Smooth muscle cell of the pulmonary artery (primary cell): ENCODE measurements at places on chromosomes 2 and 18. TPM values are rescaled to one million over a fixed set of nuclear protein-coding genes. Genes with fewer than 3 reads are reported as not detected.

Gene COL3A1
- 3,551 and 6,679 TPM in 2 replicates for total RNA-seq

Gene REG3A
- not detected in 2 replicates for total RNA-seq

Gene FEV
- not detected in 2 replicates for total RNA-seq

Gene UBE2E3
- total RNA-seq: 62.7 and 64.2 TPM in 2 replicates

Gene TWIST2
- 20.7 and 29.0 TPM in 2 replicates for total RNA-seq

Gene SUCLG1
- 38.3 and 42.5 TPM in 2 replicates for total RNA-seq

Gene ANKRD53
- total RNA-seq: 0.20 and 0.30 TPM in 2 replicates

Gene PELI1
- 11.1 and 14.1 TPM in 2 replicates for total RNA-seq

Gene DCTN1
- total RNA-seq: 191 and 217 TPM in 2 replicates

Gene PLA2R1
- 23.3 and 33.7 TPM in 2 replicates for total RNA-seq

Gene ADRA2B
- total RNA-seq: 0.33 and 14.9 TPM in 2 replicates

Gene FSHR
- not detected in 2 replicates for total RNA-seq

Gene XRCC5
- 180 TPM in 2 replicates for total RNA-seq

Gene ARHGAP28
- total RNA-seq: 0.03 and 7.2 TPM in 2 replicates

Gene CDCA7
- total RNA-seq: 0.83 and 2.3 TPM in 2 replicates

Gene ALKAL2
- not detected in 2 replicates for total RNA-seq

Gene MC4R
- total RNA-seq: not detected in 2 replicates

Gene PDIA6
- total RNA-seq: 582 and 609 TPM in 2 replicates

Gene RIT2
- not detected in 2 replicates for total RNA-seq

Gene UGT1A3
- not detected in 2 replicates for total RNA-seq

Gene ALPG
- total RNA-seq: not detected in 2 replicates

Gene TGFA
- total RNA-seq: 0.13 and 2.8 TPM in 2 replicates

Gene SFTPB
- total RNA-seq: not detected in 2 replicates

Gene RFTN2
- total RNA-seq: 3.5 and 10.0 TPM in 2 replicates

Gene SPP2
- not detected in 2 replicates for total RNA-seq

Gene OTOF
- total RNA-seq: 0.03 TPM in 1 of 2 replicates, not detected in the other

Gene DNER
- total RNA-seq: 0.20 and 1.0 TPM in 2 replicates

Gene GALNT13
- 0.20 and 1.5 TPM in 2 replicates for total RNA-seq

Gene ANO7
- 1.0 and 1.7 TPM in 2 replicates for total RNA-seq

Gene CACNB4
- total RNA-seq: 2.0 and 10.8 TPM in 2 replicates

Gene TSHZ1
- 4.2 and 6.1 TPM in 2 replicates for total RNA-seq

Gene COL4A3
- total RNA-seq: 2.6 and 3.5 TPM in 2 replicates

Gene ANKRD30B
- 0.73 and 1.4 TPM in 2 replicates for total RNA-seq

Gene LRRTM1
- total RNA-seq: not detected in 2 replicates

Gene SCN3A
- total RNA-seq: 0.40 and 0.85 TPM in 2 replicates

Gene LRP1B
- total RNA-seq: 0.03 and 0.13 TPM in 2 replicates

Gene LIMS4
- total RNA-seq: 3.1 and 9.4 TPM in 2 replicates

Gene GAREM1
- 3.2 and 3.5 TPM in 2 replicates for total RNA-seq

Gene TWSG1
- total RNA-seq: 148 and 152 TPM in 2 replicates

Gene MCM6
- total RNA-seq: 9.6 and 14.3 TPM in 2 replicates

Gene RBM43
- total RNA-seq: 5.6 and 8.1 TPM in 2 replicates

Gene CHRNG
- total RNA-seq: not detected in 2 replicates

Gene RGPD4
- total RNA-seq: under 0.01 TPM in 1 of 2 replicates, not detected in the other

Gene QPCT
- 8.8 and 11.1 TPM in 2 replicates for total RNA-seq

Gene ALLC
- total RNA-seq: not detected in 2 replicates

Gene IL18RAP
- 0.07 TPM in 1 of 2 replicates, not detected in the other for total RNA-seq

Gene IL1R2
- 0.13 and 0.33 TPM in 2 replicates for total RNA-seq

Gene FAM110C
- 0.07 and 1.1 TPM in 2 replicates for total RNA-seq

Gene AAMP
- 101 and 111 TPM in 2 replicates for total RNA-seq

Gene ABCG8
- total RNA-seq: not detected in 2 replicates

Gene SMARCAL1
- 18.0 and 22.2 TPM in 2 replicates for total RNA-seq

Gene NCKAP5
- total RNA-seq: 0.76 and 5.7 TPM in 2 replicates

Gene RTP5
- not detected in 2 replicates for total RNA-seq
